ENCODE measurements at places on chromosomes 1 and 21.

DNA sequence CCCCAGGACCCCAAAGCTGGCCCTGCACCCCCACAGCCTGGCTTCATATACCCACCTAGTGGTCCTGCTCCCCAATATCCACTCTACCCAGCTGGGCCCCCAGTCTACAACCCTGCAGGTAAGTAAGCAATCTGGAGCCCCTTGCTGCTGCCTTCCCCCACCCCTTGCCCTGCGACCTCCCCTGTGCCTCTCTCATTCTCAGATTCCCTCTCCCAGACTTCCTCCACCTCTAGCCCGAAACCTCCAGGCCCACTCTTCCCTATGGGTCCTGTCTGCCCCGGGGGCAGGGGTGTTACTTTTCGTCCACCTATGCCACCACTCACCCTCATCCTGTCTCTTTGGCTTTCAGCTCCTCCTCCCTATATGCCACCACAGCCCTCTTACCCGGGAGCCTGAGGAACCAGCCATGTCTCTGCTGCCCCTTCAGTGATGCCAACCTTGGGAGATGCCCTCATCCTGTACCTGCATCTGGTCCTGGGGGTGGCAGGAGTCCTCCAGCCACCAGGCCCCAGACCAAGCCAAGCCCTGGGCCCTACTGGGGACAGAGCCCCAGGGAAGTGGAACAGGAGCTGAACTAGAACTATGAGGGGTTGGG, 2.9 kb downstream of the SHISA4 start:
- DNase-seq: no peak

GRCh38 chr21:42373196-42373907, 7.0 kb upstream of the TFF1 start:
- no peak for DNase-seq

- no peak for DNase-seq
These were observed 51.5 kb upstream of the VAV3 start for GRCh38 chr1:108016451-108016920.

- DNase-seq: no peak
These were observed 12.3 kb downstream of the AHDC1 start for GRCh38 chr1:27591622-27592021.

- no peak for DNase-seq
These were observed 18.6 kb upstream of the PRDM15 start for GRCh38 chr21:41897700-41898099.
